Hematopoietic multipotent progenitor cell treated with erythropoietin and hydrocortisone succinate and interleukin-3 and kit ligand, for 4 days (in vitro differentiated cells): ENCODE measurements at places on chromosomes 1 and 21.

GRCh38 chr1:157274698-157275534 is 136.7 kb upstream of the ETV3 start:
- DNase-seq, result peak; percentile 52

DNA sequence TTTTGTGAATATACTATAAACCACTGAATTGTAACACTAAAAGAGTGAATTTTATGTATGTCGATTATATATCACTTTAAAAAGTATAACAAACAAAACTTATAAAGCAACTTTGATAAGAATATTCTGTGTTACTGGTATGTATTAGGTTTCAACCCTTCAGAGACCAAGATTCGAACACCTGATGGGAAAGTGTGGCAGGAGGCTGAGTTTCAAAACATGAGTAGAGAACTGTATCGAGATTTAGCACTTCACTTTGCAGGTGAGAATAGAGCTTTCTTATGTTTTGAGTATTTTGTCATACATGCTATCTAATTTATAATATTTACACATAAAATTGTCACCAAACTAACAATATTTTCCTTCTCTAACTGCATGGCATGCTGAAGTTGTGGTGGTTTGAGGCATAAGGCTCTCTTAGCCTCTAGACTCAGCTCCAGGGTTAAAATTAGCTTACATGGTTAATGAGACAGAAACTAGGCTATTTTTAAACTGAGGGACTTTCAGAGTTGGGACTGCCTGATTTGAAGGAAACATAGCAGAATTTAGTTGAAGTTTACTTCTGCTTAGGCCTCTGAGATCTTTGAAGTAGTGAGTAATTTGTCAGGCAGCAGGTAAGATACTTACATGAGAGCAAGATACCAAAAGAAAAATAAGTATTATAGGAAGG is 48.6 kb downstream of the CEP350 start:
- DNase-seq, result no peak

- DNase-seq, result no peak
Observed at GRCh38 chr1:85295654-85296053, 19.2 kb upstream of the BCL10 start.

DNA sequence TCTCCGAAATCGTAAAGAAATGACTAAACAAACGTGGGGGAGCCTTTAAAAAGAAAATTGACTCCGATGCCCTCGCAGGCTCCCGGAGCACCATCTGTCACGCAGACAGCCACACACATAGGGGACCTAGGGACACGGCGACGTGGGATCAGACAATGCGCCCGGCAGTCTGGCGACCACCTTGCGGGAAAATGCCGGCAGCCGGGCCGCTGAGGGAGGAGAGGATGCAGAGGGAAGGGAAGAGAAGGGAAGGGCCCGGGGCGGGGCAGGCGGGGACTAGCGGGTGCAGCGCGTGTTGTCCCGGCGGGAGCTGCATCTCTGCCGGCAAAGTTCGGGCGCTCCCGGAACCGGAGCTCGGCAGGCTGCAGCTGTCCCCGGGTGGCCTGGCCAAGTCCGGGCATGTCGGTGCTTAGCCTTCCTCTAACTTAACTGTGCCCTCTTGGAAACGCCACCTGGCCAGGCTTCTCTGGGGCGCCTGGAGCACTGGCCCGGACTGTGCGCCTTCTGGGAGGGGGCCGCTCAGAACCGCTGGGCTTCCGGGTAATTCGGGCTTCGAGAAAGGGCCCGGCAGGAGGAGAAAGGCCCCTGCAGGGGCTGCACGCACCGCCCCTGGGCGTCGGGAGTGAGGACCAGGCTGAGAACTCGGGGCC is 1.8 kb downstream of the NHLH2 start:
- DNase-seq, result peak; percentile 15

DNA sequence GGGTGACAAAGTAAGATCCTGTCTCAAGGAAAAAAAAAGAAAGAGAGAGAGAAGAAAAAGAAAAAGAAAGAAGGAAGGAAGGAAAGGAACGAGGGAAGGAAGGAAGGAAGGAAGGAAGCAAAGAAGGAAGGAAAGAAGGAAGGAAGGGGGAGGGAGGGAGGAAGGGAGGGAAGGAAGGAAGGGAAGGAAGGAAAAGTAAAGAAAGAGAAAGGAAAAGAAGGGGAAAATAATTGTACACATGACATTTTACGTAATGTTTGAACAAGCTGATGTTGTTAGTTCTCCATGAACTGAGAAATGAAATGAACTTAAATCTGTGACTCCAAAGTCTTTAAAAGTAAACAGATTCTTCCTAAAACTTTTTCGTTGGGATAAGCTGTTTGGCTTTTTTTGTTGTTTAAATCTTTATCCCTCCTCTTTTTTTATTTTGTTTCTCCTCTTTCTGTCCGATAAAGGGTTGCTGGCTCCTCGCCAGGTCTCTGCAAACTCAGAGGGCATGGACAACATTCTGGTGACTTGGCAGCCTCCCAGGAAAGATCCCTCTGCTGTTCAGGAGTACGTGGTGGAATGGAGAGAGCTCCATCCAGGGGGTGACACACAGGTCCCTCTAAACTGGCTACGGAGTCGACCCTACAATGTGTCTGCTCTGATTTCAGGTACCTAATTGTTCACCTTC is 59.8 kb downstream of the IL12RB2 start:
- peak; percentile 49 for DNase-seq

- no peak for DNase-seq
Observed at GRCh38 chr1:181023265-181024057, 791 bp upstream of the STX6 start.

- no peak for DNase-seq
Observed at GRCh38 chr1:151978922-151979321, 14.7 kb downstream of the S100A10 start.

DNA sequence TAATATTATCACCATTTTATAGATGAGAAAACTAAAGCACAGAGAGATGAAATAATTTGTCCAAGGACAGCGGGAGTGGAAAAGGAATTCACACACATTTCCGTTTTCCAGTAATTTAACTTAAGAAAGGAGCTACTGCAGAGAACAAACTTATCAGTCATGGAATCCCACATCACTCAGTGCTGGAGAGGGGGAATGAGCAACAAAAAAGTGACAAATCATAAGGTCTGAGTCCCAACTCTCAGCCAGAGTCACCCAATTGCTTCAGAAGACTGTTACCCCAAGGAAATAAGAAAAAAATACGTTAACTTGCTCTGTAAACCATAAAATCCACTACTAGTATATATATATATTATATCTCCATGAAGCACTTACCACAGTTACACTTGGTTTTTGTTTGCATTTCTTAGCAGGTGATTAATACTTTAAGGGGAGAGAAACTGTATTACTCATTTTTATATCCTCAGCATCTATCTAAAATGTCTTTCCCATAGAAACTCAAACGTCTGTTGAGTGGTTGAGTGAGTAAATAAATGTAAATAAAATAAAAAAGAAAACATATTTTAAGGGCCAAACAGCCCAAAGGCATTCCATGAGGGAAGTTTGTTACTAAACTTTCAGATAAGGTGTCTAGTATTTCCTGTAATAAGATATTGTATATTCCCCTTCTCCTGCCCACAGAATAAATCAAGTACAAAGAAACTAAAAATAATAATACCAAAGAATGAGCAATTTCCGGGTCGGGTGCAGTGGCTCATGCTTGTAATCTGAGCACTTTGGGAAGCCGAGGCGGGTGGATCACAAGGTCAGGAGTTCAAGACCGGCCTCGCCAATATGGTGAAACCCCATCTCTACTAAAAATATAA is 76.8 kb downstream of the SLC45A1 start:
- no peak for DNase-seq

- no peak for DNase-seq
Observed at GRCh38 chr1:50139339-50140181, 30.8 kb downstream of the ELAVL4 start.

- DNase-seq, result no peak
Observed at GRCh38 chr1:63671514-63671913, 78.3 kb downstream of the PGM1 start.

DNA sequence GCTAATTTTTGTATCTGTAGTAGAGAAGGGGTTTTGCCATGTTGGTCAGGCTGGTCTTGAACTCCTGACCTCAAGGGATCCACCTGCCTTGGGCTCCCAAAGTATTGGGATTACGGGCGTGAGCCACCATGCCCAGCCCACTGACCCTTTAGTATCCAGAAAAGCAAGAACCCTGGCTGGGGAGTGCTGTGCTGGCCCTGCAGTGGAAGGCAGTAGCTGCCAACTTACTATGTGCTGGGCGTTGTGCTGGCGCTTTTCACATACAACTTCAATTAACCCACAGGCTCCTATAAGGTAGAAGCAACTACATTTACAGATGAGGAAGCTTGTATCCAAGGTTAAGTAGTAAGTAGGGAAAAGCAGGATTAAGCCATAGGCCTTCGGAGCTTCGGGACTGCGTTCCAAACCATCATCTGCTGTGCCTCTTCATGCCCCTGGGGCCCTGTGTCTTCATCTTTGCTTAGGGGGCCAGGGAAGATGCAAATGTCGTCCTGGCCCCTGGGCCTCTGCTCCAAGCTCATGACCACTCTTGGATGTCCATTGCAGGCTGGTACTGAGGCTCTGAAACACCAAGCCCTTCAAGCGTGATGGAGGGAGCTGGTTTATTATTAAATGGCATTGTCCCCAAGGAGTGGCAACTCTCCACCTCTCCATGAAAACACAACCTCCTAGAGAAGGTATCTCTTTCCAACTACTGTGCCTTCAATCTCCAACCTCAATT is 8.7 kb upstream of the CPLANE2 start:
- no peak for DNase-seq

- DNase-seq, result no peak
Observed at GRCh38 chr1:44678626-44679025, 4.1 kb downstream of the ARMH1 start.

- DNase-seq, result no peak
Observed at GRCh38 chr1:109493227-109493626, 667 bp upstream of the CYB561D1 start.

DNA sequence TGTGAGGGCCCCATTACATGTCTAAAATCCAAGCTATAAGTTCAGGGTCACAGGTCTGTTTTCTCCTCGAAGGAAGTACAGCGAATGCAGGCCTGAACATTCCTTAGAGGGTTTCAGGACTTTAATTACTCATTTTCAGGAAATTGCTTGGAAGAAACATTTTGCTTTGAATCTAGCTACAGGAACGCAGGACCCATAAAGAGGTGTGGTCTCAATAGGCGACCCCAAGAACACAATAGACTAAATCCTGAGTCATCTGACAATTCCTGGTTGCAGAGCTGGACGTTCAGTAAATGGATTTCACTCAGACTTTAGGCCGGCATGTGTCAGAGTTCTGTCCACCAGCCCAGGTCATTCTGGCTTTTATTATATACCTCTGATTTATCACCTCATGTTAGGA is 1.0 kb upstream of the ERG start:
- no peak for DNase-seq

- peak; percentile 79 for DNase-seq
Observed at GRCh38 chr1:227729881-227730629, 5.0 kb downstream of the JMJD4 start.

GRCh38 chr1:56345831-56346230 is 233.5 kb downstream of the PLPP3 start:
- DNase-seq, result no peak

- DNase-seq, result no peak
Observed at GRCh38 chr1:169680377-169681019, 30.9 kb downstream of the SELL start.

DNA sequence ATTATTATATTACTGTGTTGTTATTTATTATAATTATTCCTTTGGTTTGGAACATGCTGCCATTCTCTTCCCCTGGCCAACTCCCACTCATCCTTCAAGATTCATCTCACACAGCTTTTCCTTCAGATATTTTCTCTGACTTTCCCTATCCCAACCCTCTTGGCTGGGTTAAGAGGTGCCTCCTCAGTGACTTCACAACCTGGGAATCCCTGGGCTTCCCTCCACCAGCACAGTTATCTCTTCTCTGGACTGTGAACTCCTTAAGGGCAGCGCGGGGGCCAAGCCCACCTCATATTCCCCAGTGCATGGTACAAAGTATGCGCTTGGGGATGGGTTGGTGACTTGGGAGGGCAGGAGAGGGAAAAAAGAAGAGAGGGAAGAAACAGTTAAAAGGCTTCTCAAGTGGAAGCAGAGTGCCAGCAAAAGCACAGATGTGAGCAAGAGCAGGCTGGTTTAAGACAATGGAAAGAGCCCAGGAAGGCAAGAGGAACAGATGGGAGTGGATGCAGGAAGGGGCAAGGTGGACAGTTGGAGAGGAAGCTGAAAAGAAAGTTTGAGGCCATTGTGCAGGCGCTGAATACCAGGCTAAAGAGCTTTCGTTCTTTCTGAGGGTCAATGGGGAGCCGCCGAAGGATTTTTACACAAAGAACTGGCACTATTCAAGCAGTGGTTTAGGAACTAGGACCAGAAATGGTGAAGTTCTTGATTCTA is 132.3 kb downstream of the BEND5 start:
- DNase-seq, result no peak

DNA sequence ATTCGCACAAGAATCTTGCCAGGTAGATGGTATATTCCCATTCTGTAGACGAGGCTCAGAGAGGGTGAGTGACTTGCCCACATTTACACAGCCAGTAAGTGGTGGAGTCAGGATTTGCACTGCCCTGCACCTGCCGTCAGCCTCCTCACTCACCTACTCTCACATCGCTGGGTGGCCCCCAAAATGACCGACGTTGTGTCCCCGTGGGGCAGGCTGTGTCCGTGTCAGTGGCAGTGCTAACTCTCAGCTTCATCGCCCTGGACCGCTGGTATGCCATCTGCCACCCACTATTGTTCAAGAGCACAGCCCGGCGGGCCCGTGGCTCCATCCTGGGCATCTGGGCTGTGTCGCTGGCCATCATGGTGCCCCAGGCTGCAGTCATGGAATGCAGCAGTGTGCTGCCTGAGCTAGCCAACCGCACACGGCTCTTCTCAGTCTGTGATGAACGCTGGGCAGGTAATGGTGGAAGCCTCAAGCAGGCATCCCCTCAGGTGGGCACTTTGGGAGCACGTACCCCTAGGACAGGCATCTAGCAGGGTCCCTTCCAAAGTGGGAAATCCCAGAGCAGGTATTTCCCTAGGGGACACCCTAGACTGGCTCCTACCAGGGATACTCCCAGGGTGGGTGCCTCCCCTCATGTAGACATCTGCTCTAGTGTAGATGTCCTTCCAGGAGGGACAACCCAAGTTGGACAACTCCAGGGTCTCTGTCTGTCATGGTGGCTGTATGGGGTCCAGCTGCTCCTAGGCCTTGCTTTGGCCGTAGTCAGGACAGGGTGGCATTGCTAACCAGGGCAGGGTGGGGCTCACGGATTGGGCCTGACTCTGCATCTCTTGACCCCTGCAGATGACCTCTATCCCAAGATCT is 3.4 kb downstream of the HCRTR1 start:
- DNase-seq, result no peak

DNA sequence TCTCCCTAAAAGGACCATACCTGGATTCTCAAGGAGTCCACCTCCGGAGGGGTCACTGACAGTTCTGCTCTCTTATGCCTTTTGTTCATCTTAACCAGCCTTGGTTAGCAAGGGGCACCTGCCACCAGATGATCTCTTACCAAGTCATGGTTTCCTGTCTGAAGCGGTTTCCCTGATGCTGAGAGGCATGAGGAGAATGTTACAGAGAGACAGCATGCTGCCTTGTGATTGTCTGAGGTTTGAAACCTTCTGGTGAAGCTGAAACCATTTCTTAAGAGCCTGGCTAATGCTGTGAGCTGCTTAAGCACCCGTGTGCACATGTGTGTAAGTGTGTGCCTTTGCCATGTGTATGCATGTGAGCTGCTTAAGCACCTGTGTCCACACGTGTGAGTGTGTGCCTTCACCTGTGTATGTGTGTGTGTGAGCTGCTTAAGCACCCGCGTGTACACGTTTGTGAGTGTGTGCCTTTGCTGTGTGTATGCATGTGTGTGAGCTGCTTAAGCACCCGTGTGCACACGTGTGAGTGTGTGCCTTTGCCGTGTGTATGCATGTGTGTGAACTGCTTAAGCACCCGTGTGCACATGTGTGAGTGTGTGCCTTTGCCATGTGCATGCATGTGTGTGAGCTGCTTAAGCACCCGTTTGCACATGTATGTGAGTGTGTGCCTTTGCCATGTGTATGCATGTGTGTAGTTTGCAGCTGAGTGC is 136.4 kb upstream of the COL6A1 start:
- no peak for DNase-seq
